ENCODE measurements at places on chromosomes 5 and 9.

DNA sequence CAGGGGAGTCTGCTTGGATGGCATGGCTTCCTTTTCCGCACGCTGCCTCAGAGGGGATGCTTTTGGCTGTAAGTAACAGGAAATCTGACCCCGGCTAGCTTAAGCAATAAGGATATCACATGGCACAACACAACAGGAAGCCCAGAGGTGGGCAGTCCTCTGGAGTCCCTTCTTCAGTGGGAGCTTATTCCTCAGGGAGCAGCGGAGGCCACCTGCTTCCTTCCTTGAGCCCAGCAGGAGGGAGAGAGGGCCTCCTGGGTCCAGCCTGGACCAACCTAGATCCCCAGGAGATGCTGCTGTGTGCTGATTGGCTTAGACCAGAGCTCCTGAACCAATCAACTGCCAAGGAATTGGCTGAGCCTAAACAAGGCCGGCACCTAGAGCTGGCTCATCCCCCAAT lies 66.3 kb downstream of the C9orf50 start:
- no peak for DNase-seq

DNA sequence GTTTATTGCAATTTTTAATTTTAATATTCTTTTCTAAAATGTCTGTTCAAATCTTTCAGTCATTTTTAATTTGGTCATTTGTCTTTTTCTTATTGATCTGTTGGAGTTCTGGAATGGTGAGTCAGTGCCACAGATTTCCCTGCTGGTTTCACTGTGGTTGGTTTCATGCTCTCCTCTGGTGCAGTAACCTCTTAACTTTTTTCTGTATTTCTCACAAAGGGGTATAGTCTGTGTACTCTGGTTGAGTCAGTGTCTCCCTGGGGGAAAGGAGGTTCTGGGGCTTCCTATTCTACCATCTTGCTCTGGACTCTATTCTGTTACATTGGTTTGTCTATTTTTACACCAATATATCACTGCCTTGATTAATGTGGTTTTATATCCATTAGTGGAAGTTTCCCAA lies 178.8 kb downstream of the CSNK1G3 start:
- DNase-seq, result no peak

DNA sequence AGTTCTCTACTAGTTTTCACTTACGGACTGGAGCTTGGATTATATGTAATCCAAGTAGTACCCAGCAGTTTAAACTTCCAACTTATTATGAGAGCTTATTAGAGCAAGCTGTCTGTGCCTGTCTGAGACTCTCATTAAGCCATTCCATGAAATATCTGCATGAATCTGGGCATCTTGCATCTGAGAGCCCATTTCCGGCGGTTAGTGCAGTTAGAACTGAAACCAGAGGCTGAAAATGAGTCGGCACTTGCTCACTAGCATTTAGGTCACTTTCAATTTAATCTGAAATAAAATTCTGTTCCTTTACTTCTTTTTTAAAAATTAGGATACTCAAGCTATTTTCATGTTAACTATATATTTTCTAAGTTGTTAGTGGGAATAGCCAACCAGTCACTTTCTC lies 102.2 kb downstream of the MEGF10 start:
- DNase-seq, result no peak

- no peak for DNase-seq
These were observed 37.0 kb downstream of the MAMDC2 start for GRCh38 chr9:70080481-70081119.

GRCh38 chr5:154176181-154176580 lies 14.4 kb upstream of the GALNT10 start:
- DNase-seq, result no peak

- DNase-seq, result no peak
These were observed 40.0 kb downstream of the NIM1K start for GRCh38 chr5:43231977-43232376.

DNA sequence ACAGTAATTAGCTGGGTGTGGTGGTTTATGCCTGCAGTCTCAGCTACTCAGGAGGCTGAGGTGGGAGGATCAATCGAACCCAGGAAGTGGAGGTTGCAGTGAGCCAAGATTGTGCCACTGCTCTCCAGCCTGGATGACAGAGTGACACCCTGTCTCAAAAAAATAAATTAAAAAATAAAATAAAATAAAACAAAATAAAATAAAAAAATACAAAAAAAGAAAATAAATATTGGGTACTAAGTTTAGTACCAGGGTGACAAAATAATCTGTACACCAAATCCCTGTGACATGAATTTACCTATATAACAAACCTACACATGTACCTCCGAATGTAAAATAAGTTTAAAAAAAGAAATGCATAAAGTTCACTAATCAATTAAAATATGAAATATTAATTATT lies 666.0 kb upstream of the CDH18 start:
- no peak for DNase-seq

- no peak for DNase-seq
These were observed 342.7 kb upstream of the RIOK2 start for GRCh38 chr5:97525780-97526179.

- no peak for DNase-seq
These were observed 5.6 kb upstream of the RFK start for GRCh38 chr9:76399856-76400255.

DNA sequence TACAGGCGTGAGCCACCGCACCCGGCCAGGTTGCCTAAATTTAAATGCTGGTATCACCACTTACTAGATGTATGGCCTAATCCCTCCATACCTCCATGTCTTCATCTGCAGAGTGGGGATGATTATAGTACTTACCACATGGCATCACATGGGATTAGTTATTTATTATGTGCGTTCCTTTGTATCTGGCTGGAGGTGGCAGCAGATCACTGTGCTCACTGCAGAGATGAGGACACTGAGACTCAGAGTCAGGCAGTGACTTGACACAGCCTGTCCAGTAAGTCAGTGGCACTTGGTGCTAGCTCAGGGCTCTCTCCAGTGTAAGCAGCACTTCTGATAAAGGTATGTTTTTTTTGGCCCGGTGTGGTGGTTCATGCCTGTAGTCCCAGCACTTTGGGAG lies 38.4 kb upstream of the HAND1 start:
- DNase-seq, result no peak

GRCh38 chr9:31908158-31908890 lies 476.1 kb upstream of the ACO1 start:
- no peak for DNase-seq

DNA sequence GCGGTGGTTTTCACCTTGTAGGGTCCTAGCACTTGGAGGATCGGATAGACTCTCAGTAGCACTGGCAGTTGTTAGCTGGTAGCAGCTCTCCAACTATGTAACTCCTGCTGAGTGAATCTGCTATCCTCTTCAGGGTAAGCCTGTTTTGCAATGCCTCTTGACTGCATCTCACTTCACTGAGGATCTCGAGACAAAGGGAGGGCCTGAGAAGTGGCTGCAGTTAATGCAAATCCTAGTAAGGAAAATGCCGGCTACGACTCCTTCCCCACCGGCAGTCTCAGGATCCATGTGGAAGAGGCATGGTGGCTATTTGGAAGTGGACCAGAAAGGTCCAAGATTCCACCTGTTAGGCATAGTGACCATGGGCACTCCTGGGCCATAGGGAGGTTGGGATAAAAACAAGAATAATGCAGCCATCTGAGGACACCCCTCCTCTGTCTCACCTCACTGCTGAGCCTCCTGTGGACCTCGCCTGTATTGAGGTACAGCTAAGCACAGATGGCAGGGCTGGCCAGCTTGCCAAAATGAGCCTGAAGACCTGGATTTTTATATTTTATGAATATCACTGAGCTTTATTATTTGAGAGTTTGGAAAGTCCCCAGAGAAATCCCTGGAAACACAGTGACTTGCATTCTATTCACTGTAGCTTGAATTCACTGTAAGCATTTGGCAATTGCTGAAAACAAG lies 146.0 kb downstream of the LIFR start:
- DNase-seq, result no peak

DNA sequence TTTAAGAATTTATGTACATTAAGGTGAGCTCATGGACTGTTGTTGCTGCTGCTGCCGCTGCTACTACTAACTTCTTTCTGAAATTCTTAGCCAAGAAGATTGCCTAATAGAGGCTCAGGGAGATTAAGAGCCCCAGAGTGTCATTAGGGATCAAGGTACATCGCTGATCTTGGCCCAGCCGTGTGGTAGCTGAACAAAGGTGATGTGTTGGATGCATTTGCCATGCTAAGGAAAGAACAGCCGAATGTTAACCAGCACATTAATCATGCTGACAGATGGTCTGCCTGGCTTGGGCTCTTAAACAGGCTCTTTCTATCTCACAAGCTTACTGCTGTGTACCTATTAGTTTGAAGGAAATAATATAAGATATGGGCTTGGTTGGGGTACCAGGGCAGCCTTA lies 137.1 kb downstream of the KCTD16 start:
- no peak for DNase-seq

GRCh38 chr5:34517249-34517648 lies 138.9 kb upstream of the RAI14 start:
- no peak for DNase-seq

All from putamen (tissue), 1 donor.